Activated T-cell treated with anti-CD3 and anti-CD28 coated beads, Interleukin-2, amount 50 U/mL, for 4 hours (primary cell): ENCODE measurements at places on chromosomes 11 and 22. TPM values are rescaled to one million over a fixed set of nuclear protein-coding genes. Genes with fewer than 3 reads are reported as not detected.

DNA sequence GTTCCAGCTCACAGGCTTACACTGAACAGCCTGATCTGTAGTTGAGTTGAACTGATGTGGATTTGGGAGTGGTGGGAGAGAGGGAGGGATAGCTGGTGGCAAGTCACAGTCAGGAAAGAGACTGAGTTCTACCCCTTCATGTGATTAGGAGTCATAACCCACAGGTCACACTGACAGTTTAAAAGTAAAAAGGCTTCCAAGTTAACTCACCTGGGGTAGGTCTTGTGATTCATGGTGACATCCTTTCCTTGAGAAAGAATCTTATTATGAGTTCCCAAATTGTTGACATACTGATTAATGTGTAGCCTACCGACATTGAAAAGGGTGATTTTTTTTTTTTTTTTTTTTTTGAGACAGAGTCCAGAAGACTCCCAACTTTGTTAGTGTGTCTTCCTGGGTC, 5.4 kb downstream of the IZUMO1R start:
- DNase-seq: no peak

The GRM5 gene
- total RNA-seq: not detected

DNA sequence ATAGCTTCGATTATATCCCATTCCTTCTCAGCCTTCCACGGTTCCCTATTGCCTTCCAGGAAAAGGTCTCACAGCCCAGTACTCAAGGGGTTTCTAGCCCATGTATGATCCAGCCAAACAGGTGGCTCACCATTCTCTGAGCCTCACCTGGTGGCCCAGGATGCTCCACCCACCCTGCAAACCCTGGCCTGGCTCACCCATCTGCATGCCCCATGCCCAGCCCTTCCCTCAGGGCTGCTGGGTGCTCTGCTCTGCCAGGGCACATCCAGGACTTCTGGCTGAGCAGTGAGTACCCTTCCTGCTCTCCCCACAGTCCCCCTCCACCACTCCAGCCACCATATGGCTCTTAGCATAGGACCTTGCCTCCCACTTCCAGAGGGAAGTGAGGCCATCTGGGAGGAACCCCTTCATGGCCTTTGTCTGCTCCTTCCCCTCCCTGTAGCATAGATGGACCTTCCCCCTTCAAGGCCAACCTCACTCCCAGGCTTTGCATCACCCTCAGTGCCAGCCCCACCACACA, 5.8 kb upstream of the RCOR2 start:
- DNase-seq: no peak

The OR52I1 gene
- total RNA-seq: not detected

The NOX4 gene
- not detected for total RNA-seq

GRCh38 chr22:20946080-20946986, 20.7 kb upstream of the AIFM3 start:
- DNase-seq: no peak

- no peak for DNase-seq
Measured at GRCh38 chr11:63918507-63919191, 1.7 kb upstream of the RCOR2 start.

The CYB5R3 gene
- 58.5 TPM for total RNA-seq

The CDPF1 gene
- total RNA-seq: 10.6 TPM

The ANO5 gene
- not detected for total RNA-seq

The KIRREL3 gene
- not detected for total RNA-seq

The CHRM1 gene
- not detected for total RNA-seq

GRCh38 chr11:9428706-9429105, 32.1 kb upstream of the ZNF143 start:
- DNase-seq: no peak

- no peak for DNase-seq
Measured at GRCh38 chr11:74024261-74025029, 15.6 kb upstream of the UCP3 start.

The SCGB1D2 gene
- not detected for total RNA-seq

- DNase-seq: peak; percentile 23
Measured at GRCh38 chr11:44949160-44950030, 1.3 kb downstream of the TP53I11 start.

DNA sequence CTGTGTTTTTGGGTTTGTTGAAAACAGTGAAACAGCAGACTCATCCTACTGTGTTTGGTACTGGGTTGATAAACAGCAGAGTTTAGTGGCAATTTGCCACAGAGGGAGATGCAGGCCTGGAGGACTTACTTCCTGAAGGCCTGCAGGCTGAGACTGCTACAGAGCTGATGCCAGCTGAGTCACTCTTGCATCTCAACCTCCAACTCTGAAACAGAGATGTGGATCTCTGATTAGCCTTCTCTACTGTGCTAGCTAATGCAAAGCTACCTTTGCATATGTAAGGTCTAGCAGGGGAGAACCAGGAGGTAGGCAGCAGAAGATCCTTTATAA, 14.3 kb downstream of the ATP5MG start:
- DNase-seq: no peak

GRCh38 chr11:62105667-62106191, 18.1 kb upstream of the INCENP start:
- DNase-seq: no peak

The TPBGL gene
- 0.40 TPM for total RNA-seq

DNA sequence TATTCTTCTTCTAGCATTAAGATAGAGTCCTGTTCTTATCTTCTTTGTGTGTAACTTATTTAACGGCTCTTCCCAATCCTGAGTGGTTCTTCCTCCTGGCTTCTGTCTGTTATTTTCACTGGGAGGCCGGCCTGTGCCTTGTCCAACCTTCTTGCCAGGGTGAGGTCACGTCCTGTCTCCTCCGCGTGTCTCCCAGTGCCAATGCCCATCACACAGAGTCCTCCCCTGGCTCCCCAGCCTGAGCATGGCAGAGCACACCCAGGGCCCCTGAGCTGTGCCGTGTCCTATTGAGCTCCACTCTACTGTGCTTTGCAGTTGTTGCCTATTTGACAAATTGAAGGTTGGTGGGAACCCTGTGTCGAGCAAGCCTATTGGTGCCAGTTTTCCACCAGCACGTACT, 487.3 kb downstream of the BRD1 start:
- DNase-seq: no peak

GRCh38 chr22:38966942-38967341, 9.5 kb downstream of the APOBEC3A start:
- DNase-seq: no peak

DNA sequence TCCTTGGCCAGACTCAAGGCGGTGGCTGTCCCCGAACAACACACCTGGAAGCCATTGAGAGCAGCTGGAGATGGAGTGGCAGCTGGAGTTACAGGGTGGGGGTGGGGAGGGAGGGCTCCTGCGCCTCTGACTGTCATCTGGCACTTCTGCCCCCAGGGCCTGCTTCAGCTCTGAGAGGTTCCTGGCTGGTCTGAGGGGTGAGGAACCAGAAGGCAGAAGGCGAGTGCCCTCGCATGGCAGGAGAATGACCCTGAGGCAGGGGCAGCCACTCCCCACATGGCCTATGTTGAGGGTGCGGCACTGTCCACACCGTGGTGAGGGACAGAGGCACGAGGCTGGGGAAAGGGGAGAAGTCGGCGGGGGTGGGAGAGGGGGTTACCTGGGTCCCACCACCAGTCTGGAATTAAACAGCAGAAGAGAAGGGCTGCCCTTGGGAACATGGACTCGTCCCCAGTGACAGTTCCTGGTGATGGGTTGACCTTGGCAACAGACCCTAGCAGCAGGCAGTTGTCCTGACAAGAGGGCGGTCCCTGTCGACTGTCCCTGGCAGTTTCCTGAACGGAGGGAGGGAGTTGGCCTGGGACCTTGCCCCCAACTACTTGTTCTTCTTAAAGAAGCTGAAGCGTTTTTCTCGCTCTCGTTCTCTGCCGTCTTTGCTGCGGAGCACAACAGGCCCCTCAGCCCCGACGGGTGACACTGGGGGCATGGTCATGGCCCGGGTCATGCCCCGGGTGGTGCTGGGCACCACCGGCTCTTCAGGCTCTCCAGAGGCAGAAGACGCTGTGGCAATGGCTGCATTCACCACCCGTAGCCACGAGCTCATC, 7.8 kb upstream of the RBM4B start:
- no peak for DNase-seq

GRCh38 chr22:43313244-43313889, 29.8 kb downstream of the SCUBE1 start:
- DNase-seq: no peak

- DNase-seq: no peak
Measured at GRCh38 chr11:86499723-86500129, 125.0 kb downstream of the CCDC81 start.

The KLHDC7B gene
- total RNA-seq: 5.4 TPM

DNA sequence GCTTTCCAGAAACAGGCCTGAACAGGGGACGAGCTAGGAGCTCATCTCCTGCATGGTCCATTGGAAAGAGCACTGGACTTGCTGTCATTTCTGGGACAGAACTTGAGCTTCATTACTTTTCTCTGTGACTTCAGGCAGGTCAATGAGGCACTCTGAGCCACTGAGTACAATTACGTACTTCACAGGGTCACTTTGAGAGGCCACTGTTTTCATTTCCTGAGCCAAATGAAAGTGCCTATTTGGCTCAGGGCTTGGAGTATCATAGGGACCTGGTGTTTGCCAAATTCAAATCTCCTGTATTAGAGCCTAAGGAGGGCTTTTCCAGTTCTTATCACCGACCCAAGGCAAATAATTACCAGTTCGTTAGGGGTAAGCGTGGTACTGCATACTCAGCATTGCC, 319.3 kb downstream of the CADM1 start:
- no peak for DNase-seq

The ST14 gene
- 0.21 TPM for total RNA-seq

DNA sequence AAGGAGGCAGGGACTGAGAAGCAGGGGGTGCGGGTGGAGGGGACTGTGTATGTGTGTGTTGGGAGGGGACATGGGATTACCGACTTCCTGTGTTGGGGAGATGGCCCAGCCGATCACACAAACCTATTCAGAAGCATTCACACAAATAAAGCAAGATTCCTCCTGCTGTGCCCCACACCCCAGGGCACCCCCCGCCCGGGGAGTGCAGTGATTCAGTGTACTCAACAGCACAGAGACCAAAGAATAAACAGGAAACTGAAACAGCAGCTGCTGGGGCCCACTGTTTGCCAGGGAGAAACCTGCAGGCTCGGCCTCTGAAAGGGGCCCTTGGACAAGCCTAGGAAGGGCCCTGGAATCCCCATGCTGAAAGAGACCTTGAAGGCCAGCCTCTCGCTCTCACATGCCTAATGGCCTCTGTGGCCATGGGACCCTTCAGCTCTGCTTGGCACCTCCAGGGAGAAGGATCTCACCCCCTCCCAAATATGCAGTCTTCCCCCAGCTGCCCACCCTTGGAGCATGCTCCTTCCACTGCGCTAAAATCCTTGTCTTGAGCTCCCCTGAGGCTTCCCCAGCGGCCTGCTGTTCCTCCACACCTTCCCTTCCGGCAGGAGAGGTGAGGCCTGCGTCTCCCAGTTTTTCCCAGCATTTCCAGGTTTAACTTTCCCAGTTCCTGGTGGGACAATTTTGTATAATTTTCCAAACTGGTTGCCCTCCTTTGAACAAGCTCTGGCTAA, 72.9 kb downstream of the CSNK2A3 start:
- no peak for DNase-seq

The TYMP gene
- 64.4 TPM for total RNA-seq

DNA sequence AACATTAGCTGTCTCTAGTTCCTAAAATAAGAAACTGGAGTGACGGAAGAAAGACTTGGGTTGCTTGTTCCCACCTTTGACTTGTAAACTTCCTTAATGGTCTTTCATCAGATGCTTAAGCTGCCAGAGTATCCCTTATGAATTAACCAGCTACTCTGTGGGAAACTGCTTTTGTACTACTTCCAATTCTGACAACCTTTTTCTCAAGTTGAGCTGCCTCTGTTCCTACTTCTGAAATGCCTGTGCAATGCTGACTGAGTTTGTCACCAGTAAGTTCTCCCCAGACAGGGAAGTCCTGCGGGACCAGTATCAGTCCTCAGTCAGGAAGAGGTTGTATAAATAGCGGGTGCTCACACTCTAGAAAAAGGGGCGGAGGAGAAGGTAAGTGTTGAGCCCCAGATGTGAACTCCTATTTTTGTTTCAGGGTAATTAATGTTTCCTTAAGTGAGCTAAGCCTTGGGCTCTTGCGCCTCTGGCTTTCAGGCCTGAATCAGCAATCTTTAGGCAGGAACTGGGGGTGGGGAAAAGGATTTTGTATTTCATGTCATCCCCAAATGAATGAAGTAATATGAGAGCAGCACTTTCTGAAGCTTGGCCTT, 67.2 kb downstream of the CECR2 start:
- no peak for DNase-seq

The BARX2 gene
- total RNA-seq: 0.28 TPM

GRCh38 chr22:31583861-31584485, 78.0 kb downstream of the PISD start:
- no peak for DNase-seq

GRCh38 chr11:124120891-124121290, 5.6 kb downstream of the VWA5A start:
- DNase-seq: no peak

DNA sequence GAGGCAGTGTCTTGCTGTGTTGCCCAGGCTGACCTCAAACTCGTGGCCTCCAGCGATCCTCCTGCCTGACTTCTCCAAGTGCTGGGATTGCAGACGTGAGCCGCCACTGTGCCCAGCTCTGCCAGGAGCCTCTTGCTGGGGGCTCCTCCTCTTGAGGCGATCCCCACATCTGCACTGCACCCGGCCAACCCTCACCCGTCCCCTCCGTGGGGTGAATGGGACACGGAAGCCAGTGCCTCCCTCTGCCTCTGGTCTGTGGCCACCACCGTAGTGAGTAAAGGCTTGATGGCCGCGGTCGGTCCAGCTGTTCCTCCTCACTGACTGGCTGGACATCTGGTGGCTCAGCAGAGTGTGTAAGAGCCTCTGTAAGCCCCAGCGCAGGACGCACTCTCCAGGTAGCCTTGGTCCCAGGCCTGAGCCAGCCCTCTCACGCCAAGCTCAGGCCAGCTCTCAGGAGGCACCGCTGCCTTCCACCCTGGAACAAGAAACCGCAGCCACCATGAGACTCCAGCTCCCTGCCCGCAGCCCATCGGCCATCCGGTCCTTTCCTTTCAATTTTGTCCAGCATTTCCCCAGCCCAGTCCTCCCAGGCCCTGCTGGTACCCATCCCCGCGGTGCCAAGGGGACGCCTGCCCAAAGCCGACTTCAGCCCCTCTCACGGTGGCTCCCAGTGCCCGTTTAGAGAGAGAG, 100.3 kb downstream of the BRD1 start:
- no peak for DNase-seq

DNA sequence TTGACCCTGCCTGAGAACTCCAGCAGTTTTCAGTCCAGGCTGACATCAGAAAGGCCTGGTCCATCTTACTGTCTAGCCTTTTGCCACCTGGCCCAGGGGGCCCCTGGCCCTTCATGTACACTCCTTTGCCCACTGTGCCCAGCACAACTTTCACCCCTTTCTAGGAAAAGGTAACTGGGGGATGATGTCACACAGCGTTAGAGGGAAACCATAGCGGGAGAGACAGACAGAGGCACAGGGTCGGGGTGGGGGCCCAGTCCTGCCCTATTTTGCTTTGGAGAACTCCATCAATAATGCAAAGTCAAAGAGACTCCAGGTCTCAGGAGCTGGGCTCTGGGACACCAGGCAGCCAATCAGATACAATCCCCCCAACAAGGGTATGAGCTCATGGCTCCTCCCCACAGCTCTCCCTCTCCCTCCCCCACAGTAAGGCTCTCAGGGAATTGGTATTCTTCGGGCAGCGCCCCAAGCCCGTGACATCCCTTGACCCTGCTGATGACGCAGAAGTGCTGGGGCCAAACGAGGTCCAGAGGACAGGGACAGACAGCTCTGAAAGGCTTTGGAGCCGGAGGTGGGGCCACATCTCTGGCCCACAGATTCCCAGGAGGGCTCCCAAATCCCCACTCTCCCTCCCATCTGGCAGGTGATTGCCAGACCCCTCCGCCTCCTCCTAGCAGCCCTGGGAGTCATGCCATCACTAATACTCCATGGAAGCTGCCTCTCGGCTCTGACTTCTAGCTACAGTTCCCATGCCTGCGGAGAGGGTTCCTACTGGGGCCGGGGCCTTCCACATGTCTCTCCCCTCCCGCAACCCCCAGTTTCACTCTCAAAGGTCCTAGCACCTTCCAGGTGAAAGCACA, 5.9 kb downstream of the USP2 start:
- no peak for DNase-seq

The NRGN gene
- total RNA-seq: 1.2 TPM

The PDGFD gene
- total RNA-seq: 0.10 TPM
